Activated CD4-positive, CD25-positive, alpha-beta regulatory T cell (primary cell): ENCODE measurements at places on chromosomes 16 and 17.
A peak's percentile ranks its signal among the peaks of the same experiment; 100 is the strongest.

GRCh38 chr16:11240636-11241473 is 15.1 kb downstream of the SOCS1 start:
- no peak for DNase-seq

DNA sequence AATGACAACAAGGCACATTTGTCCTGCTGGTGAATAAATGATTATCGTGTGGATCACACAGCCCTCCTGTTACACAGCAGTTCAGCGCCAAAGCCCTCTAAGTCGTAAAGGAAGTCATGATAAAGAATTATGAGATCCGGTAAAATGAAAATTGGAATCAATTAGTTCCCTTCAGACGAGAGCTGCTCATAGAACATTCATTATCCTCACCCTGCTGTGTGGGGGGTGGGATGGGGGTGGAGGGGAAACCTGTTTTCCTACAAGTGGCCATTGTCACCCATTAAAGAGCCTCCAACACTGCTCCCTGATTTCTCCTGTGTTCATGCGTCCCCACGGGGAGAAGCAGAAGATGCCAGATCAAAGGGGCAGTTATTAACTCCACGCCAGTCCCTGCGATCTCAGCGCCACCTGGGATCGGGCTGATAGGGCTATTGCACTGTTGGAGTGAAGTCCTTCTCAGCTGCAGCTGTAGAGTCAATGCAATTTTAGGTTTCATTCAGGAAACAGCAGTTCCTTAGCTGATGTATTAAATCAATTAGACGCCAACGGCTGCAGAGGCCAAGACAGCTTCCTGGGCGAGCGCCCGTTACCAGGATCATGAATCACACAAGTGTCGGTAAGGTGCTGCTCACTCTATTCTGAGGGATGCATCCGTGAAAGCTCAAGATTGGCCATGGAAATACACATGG is 19.2 kb upstream of the CACNG4 start:
- DNase-seq: no peak

GRCh38 chr16:87461466-87461991 is 31.3 kb downstream of the ZCCHC14 start:
- no peak for DNase-seq

DNA sequence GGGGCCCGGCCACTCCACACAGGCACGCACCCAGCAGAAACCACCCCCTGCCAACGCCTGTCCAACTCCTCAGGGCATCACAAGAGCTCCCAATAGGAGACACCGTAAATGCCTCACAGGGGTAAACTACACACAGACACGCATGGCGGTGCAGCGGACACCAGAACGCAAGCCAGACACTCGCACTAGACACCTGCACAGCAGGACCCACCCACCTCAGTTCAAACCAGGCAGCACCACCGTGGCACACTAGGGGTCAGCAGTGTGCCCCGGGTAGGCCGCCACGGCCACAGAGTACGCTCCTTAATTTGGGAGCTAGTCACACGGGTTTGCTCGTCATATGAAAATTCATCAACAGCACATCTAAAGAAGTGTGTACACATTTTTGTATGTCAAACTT is 3.4 kb downstream of the SLC38A10 start:
- peak; percentile 50 for DNase-seq

GRCh38 chr16:23508589-23509440 is 1.5 kb downstream of the GGA2 start:
- no peak for DNase-seq

DNA sequence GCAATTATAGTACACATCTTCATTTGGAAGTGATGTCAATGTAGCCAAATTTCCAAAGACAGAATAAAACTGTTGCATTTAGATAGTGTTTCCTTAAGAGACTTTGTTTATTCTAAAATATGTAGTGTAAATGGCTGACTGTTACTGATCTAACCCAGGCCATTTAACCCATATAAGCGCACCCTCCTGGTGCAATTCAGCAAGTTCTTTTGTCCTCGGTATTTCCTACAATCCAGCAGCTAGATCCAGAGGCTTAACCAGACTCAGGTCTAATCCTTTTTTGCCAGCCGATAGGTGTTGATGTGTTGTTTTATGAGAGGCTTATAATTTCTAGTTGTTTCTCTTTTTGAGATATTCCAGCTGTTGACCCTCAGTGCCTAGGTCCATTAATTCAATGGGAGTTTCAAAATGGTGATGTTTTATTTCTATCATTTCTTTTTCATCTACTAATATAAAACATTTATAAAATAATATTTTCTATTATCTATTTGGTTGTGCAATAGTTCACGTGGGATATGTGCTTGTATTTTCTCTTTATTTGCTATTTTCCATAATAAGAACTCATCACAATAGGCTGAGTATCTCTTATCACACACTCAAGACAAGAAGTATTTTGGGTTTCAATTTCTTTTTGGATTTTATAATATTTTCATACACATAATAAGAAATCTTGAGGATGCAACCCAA is 14.5 kb downstream of the ABCA9 start:
- DNase-seq: no peak

DNA sequence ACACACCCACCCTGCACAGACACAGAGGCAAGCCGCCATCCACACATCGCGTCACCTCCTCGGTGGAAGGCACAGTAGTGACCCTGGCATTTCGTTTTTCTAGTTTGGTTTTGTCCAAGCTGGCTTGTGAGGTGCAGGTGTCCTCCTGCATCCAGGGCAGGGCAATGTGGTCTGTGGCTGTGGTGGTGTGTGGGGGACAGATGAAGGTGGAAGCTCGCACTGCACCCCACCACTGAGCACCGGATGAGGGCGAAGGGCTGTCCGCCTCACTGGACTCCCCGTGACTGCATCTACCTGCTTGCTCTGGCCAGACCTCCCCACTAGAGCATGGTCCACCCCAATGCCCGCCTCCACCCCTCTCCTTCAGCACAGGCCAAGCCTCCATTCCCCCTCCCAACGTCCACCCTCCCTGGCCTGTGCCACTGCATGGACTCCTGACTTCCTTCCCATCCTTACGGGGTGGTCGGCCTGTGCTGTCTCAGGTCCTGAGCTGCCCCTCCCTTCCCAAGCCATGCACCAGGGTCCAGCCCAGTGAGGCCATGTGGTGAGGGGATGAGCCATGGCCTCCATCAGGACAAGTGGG is 78.8 kb upstream of the CBX4 start:
- DNase-seq: no peak

DNA sequence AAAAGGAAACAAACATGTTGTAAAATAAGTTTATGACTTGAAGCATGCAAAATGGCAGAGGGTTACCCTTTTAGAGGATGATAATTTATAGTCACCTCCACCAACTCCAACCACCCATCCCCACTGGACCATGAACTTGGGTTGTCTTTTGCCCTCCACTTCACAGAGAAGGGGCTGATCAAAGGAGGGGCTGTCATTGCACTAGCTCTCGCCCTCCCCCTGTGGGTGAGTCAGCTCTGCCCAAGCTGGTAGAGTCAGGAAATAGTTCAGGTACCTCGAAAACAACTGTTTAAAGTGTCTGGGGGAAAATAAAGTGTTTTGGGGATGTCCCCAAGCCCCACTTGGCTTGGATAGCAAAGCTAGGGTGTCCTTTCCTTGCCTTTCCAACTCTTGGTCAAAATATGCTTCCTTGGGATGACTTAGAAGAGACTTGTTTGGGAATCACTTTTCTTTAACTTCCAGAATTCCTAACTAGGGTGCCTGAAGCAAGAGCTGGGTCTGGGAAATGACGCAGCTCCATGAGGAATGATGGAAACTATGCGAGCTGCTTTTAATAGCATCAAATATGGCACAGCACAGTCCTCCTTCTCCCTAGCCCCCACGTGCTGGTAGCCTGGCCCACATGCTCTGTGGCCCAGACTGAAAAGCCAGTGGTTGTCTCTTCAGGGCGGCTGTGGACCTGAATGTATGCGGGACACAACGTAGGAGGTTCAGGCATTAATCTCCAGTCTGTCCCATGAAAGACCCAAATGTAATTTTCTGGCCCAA is 40.7 kb downstream of the TBX4 start:
- no peak for DNase-seq

GRCh38 chr17:35432176-35433074 is at the start of gene SLFN12:
SLFN12 (minus strand) TSS chr17:35432500; CDS start chr17:35423028, 9,472 bp downstream.
- DNase-seq: no peak
